ENCODE measurements at places on chromosomes 12 and 14.

DNA sequence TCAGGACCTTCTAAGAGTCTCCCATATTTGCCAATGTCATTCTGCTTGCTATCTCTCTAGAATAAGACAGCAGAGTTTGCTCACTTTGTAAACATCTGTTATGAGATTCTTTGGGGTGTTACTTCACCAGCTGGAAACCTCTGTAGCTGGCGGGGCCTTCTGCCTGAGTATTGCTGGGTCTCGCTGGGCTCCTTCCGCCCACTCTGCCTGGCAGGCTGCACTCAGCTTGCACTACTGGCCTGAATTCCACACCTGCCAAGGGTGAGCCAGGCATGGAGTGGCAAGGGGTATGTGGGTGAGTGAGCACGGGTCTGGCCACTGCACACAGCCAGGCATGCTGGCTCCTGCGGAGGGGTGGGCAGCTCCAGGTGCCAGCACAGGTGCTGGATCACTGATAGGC is 267.3 kb upstream of the PDE3A start:
- DNase-seq, result no peak

DNA sequence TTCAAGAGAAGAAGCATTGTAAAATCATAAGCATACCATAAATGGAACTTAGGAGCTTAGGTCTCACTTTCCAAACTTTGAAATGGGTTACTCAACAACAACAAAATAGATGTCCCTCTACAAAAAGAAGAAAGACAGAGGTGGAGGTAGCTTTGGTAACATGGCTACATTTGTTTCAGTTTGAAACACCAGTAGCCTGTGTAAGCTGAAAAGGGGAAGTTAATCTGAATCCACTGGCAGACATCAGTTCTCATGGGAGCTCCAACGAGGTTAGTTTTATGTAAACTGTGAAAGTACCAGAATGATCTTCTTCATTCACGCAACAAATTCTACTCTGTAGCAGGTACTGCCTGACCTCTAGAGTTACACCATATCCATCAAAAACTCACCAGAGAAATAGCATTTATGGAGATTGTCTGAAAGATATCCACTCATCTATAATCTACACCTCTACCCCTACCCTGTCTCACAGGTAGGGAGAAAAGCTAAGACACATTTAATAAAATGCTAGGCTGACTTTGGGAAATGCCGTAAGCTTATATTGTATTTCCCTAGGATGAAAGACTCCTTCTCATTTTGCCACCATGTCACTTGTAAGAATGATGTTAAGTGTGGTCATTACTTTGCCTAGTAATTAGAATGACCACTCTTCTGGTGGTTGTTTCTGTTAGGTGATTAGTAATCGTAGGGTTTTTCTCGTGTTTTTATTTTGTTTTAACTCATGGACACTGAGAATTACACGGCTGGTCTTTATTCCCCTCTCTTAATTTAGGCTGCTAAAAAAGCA is 224.1 kb downstream of the ASCL1 start:
- DNase-seq, result no peak

- no peak for DNase-seq
Measured at GRCh38 chr14:30518867-30519560, 39.9 kb upstream of the G2E3 start.

DNA sequence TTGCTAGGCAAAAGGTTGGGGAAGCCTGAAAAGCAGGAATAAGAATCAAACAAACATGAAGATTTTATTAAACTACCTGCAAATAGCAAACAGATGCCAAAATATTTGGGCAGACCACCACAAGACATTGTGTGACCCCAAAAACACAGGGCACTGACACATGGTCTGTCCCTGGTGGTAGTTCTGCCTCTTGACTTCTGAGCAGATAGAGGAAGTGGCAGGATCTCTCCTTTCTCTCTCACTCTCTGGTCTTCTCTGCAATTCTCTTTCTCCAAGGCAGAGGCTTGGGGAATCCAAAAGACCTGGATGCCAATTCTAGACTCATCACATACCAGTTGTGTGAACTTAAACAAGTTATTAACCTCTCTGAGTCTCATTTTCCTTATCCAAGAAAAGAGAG is 4.3 kb upstream of the PTGDR start:
- no peak for DNase-seq

- DNase-seq, result peak; percentile 6
Measured at GRCh38 chr12:90773491-90773890, 181.5 kb downstream of the CCER1 start.

GRCh38 chr14:21091821-21092272 is 6.6 kb downstream of the ZNF219 start:
- DNase-seq, result no peak

- DNase-seq, result peak; percentile 94
Measured at GRCh38 chr12:92759634-92760268, 57.0 kb downstream of the PLEKHG7 start.

DNA sequence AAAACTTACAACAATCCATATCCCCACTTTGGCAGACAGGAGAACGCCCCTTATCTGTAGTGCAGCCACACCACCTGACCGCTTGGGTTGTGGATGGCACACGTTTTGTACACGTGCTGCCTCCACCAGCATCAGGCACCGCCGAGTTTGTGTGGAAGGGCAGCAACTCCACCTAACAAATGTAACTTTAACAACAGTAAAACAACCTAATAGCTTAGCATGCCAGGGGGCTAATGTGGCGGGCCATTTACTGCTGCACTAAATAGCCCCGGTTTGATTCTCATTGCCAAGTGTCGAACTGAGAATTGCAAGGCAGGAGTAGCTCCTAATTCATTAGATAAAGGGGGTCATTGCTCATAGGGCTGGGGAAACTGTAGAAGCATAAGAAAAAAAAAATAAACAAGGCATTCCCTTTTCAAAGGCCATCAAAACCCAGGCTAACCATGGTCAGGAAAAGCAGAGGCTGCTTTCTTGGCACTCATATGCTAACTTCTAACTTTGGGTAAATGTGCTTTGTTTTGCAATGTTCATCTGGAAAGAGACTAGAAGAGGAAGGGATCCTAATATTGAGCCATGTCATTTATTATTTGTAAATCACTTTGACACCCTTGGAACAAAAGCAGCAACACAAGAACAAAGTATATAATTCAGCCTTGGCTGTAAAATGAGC is 279.7 kb upstream of the SOX5 start:
- DNase-seq, result peak; percentile 43

- no peak for DNase-seq
Measured at GRCh38 chr12:120462099-120462640, 7.4 kb downstream of the SRSF9 start.

DNA sequence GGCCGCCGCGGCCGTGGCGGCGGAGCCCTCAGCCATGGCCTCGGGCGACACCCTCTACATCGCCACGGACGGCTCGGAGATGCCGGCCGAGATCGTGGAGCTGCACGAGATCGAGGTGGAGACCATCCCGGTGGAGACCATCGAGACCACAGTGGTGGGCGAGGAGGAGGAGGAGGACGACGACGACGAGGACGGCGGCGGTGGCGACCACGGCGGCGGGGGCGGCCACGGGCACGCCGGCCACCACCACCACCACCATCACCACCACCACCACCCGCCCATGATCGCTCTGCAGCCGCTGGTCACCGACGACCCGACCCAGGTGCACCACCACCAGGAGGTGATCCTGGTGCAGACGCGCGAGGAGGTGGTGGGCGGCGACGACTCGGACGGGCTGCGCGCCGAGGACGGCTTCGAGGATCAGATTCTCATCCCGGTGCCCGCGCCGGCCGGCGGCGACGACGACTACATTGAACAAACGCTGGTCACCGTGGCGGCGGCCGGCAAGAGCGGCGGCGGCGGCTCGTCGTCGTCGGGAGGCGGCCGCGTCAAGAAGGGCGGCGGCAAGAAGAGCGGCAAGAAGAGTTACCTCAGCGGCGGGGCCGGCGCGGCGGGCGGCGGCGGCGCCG is 381 bp downstream of the YY1 start:
- no peak for DNase-seq

- no peak for DNase-seq
Measured at GRCh38 chr12:123064366-123064765, 83.9 kb downstream of the ARL6IP4 start.

DNA sequence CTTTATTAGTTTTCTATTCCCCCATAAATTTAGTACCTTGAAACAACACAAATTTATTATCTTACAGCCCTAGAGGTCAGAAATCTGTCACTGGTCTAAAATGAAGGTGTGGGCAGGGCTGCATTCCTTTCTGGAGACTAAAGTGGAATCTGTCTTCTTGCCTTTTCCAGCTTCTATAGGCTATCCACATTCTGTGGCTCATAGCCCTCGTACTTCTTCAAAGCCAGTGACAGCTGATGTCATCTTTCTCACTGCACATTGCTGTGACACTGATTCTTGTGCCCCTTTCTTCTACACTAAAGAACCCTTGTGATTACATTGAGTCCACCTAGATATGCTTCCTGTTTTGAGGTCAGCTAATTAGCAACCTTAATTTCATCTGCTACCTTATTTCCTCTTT is 23.2 kb upstream of the DCN start:
- DNase-seq, result no peak

DNA sequence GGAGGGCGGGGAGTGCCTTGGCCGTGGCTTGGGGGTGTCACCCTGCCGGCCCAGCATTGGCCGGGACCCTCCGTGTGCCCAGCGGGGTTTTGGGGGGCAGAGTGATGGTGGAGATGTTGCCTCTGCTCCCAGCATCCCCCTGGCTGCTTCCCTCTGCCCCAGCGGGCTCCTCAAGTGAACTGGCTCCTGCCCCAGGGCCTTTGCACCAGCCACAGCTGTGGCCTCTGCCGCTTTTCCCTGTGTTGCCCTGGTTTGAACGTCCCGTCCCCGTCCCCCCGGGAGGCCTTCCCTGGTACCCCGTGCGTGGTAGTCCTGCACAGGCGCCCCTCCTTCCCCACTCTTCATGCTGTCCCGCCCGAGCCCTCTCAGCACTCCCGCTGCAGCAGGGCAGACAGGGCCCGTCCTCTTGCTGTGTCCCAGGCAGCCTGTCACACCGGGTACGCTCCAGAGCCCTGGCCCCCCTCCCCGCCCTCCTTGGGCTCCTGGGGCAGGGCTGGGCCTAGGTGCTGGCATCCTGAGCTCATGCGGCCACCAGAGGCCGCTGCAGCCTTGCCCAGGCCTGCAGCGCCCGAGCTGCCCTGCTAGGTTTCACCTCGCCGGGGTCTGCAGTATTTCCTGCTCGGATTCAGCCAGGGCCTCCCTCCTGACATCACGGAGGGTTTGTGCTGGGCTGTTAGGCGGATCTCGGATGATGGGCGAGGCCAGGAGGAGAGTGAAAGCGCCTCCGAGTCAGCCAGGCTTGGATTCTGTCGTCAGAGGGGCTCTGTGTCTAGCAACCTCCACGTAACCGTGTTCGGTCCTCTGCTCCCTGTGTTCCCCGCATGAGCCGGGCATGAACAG is 9.5 kb downstream of the NOC4L start:
- peak; percentile 75 for DNase-seq

GRCh38 chr12:94207849-94208621 is 59.7 kb downstream of the PLXNC1 start:
- peak; percentile 16 for DNase-seq

Measured in astrocyte of the spinal cord (primary cell).